Testis (tissue), 5 donors: ENCODE measurements at places on chromosomes 5 and 9. TPM values are rescaled to one million over a fixed set of nuclear protein-coding genes. Genes with fewer than 3 reads are reported as not detected.

EMB gene
- 26.2 TPM for total RNA-seq

LYSMD3 gene
- total RNA-seq: 11.0 TPM

TAF11L5 gene
- not detected for total RNA-seq

CDX1 gene
- total RNA-seq: 5.2 TPM

MELK gene
- 19.2 TPM for total RNA-seq

GRCh38 chr9:112863214-112863613 is 27.5 kb downstream of the SLC46A2 start:
- DNase-seq: no peak

DNA sequence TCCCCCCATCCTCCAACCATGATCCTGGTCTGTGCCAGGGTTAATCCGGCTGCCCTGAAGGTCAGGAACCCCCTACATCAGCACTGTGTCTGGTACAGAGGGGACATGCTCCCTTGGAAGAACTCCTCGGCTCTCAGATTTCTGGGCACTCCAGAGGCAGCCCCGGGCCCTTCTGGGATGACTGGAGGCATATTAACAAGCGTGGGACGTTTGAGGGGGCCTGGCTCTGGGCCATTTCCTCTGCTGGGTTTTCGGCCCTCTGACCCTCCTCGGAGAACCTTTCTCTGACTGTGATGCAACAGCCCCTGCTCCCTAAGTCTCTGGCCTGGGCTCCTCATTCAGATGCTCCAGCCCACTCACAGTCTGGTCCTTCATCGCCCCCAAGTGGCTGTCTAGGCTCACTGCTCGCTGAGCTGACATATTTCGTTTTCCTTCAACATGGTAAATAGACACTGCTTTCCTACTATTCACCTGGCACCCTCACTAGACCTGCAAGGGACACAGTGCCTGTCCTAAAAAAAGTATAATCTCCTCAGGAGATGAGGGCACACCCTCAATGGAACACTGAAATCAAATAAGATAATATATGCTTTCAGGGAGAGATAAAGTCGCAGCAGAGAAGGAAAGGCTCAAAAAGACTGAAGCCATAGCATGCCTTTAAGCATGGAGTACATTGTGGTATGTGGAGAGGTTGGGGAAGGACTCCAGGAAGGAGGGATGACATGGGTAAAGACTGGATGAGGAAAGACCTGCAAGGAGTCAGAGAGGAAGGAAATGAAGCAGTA is 404.7 kb upstream of the TRPC7 start:
- peak; percentile 83 for DNase-seq

DNA sequence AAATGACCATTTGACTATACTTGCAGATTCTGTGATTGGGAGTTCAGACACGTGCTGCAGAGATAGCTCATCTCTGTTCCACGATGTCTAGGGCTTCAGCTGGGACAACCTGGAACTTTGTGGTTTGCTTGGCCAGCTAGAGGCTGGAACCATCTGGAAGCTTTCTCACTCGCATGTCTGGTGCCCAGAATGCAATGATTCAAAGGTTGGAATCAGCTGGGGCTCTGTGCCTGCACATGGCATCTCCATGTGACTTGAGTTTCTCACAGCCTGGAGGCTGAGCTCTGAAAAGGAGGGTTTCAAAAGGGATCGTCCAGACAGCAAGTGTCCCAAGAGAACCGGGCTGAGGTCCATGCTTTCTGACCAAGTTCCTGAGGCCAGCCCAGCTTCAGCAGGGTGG is 465.2 kb downstream of the GADD45G start:
- no peak for DNase-seq

DNA sequence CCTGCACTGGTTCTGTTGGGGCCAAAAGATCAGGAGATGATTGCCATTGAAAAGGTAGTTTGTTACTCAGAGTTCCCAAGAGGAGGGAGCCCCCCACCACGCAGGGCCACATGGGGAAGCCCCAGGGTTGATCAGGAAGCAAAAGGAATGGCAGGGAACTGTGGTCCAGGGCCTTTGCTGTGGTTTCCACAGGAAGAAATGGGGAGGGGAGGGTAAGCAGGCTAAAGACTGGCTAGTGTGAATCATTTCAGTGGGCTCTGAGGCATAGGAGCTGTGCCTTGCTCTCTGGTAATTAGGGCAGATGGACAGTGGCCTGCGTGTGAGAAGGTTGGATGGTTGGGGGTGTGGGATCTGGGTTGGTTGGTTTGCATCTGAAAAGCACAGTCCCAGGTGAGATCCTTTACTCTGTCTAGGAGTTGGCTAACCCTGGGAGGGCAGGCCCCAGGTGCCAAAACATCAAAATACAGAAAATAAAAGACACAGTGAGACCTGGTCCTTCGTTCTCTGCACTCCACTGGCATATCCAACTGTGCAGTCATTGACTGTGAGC is 66.1 kb downstream of the PTPDC1 start:
- DNase-seq: no peak

- peak; percentile 48 for DNase-seq
Observed at GRCh38 chr9:121929893-121930875, 162.9 kb downstream of the TTLL11 start.

GRCh38 chr9:16727452-16728136 is 142.9 kb downstream of the BNC2 start:
- DNase-seq: no peak

- DNase-seq: no peak
Observed at GRCh38 chr5:144198386-144198785, 27.7 kb downstream of the KCTD16 start.

DNA sequence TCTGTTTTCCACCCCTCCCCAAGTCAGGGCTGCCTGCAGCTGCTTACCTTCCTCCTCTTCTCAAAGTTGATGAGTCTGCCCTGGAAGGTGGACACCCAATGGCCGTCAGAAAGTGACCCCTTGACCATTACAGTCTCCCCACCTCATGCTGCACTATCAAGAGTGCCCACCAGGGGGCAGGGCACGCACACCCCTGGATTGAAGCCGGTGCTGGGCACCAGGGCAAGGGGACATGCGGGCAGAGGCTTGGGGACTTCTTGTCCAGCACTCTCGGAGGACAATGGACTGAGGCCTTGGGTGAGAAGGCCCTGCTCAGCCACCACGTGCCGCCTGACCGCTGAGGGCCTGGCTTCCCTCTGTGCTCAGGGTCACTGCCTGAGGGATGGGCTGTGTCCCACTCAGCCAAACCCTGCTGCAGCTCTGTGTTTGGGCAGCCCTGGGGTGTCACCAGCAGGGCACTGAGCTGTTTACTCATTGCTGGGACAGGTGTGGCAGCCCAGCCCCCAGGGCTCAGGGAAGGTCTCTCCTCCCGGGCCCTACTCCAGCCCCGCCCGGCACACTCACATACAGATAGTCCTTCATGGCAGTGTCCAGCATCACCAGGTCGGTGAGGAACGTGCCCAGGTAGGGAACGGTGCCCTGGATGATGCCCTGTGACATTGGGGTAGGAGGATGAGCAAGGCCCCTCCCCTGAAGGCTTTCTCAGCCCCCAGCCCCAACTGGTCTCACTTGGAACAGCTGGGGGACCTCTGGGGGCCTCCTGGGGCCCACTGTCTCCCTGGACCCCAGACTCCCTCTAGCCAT is 17.7 kb downstream of the RALGDS start:
- DNase-seq: peak; percentile 71

- DNase-seq: no peak
Observed at GRCh38 chr5:99315413-99316183, 386.8 kb upstream of the CHD1 start.

DNA sequence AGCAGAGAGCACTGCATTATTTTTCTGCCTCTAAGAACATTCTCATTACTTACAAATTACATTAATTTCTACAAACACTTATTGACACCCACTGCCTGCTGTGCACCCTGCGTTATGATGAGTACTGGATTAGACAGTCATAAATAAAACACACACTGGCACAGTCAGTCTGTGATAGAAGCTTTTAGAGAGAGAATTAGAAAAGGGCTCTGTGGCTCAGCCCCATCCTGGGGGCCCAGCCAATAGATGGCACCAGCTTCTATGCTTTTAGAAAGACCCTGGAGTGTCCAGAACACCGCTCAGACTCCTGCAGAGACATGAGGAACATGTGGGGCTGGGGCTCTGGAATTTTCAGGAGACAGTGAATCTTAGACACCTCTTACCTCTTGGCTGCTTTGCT is 61.0 kb upstream of the RAPGEF1 start:
- no peak for DNase-seq

DNA sequence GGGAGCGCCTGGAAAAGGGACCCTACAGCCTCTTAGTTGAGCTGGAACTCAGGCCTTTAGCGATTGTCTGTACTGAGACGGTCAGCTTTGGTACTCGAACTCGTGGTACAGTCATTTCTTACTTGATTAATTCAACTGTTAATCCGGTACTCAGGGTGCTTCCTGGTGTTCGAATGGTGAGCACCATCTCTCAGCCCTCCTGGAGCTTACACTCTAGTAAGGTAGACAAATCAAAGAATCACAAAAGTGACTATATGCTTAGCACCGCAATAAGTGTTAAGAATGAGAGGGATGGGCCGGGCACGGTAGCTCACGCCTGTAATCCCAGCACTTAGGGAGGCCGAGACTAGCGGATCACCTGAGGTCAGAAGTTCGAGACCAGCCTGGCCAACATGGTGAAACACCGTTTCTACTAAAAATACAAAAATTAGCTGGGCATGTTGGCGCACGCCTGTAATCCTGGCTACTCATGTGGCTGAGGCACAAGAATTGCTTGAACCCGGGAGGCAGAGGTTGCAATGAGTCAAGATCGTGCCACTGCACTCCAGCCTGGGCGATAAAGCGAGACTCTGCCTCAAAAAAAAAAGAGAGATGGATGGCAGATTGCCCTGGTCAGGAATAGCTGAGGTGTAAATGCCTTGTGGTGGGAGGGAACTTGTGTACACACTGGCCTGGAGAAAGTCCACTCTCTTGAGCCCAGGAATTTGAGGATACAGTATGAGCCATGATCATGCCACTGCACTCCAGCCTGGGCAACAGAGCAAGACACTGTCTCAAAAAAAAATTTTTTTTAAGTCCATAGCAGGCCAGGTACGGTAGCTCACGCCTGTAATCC is 981 bp downstream of the TCOF1 start:
- no peak for DNase-seq

DNA sequence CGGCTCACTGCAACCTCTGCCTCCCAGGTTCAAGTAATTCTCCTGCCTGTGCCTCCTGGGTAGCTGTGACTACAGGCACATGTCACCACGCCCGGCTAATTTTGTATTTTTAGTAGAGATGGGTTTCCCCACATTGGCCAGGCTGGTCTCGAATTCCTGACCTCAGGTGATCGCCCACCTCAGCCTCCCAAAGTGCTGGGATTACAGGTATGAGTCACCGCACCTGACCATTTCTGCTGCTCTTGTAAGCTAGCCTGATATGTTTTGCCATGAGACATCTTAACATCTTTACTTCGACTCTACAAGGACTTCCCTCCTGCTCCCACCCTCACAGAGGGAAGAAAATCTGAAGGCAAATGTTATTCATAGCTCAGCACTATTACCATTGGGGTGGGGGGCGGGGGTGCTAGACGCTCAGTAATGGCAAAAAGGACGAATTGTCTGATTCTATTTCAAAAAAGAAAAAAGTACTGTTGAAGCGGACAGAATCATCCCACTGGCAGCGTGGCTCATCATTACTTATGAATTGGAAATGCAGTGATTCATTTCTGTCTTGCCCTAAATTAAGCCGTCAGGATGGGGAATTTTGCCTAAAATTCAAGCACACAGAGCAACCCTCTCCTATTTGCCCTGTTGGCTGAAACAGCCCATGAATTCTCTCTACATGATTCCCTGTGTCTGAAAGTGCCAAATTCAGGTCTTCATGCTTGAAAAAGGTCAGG is 46.4 kb upstream of the WWC1 start:
- DNase-seq: no peak

DNA sequence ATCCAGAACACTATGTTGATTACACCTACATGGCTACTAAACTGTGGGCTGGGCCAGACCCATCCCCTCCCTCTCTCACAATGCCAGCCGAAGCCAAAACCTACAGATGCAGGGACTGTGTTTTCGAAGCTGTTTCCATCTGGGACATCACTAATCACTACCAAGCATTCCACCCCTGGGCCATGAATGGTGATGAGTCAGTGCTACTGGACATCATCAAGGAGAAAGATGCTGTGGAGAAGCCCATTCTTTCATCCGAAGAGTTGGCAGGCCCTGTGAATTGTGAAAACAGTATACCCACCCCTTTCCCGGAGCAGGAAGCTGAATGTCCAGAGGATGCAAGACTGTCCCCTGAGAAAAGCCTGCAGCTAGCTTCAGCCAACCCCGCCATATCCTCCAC is 65.0 kb downstream of the ZNF462 start:
- DNase-seq: no peak

GRCh38 chr9:75826314-75826713 is 64.2 kb upstream of the PCSK5 start:
- peak; percentile 48 for DNase-seq

- DNase-seq: no peak
Observed at GRCh38 chr9:119934497-119934896, 565.3 kb upstream of the BRINP1 start.

DNA sequence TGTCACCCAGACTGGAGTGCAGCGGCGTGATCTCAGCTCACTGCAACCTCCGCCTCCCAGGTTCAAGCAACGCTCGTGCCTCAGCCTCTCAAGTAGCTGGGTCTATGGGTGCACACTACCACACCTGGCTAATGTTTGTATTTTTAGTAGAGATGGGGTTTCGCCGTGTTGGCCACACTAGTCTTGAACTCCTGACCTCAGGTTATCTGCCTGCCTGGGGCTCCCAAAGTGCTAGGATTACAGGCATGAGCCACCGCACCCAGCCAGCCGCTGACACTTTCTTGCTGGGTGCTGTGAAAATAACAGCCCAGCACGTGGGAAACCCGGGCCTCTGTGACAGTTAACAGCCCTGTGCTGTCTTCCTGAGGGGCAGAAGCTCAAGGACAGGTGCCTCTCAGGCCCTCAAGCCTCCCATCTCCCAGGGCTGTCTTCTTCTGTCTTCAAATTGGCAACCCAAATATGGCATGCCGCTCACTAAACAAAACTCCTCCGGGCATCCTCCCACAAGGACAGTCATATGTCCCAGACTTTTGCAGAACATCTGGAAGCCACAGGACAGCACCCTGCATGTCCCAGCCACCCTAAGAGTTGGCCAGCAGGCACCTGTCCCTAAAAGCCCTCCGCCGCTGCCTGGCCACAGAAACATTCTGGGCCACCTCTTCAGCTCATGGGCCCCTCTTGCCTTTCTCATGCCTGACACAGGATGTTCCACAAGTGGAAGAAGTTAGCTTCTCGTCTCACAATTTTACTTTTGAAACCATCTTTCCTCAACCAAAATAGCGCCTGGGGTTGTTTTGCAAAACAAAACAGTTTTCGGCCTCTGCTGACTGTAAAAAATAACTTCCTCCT is 233.6 kb downstream of the SYK start:
- no peak for DNase-seq

DNA sequence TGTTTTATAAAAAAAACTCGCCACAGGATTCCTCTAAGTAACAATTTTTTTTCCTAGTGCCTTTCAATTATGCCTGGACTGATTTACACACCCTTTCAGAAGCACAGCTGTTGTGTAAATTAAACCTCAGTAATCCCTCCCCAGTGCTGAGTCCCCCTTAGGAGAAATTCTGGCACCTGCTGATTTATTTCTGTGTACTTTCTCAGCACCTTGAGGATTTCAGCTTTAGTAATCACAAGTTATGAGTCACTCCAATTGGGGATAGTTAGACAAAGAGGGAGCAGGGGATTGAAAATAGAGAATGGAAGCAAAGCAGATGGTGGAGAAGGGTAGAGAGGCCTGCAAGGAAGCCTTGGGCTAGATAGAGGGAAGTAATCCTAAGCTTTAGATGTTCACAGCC is 171.7 kb downstream of the TTLL11 start:
- DNase-seq: no peak
